ELF-1 (cell line): ENCODE measurements at places on chromosomes 16 and 17.

- peak; percentile 67 for DNase-seq
Observed at GRCh38 chr16:89827383-89828198, 684 bp upstream of the SPIRE2 start.

GRCh38 chr16:80616362-80616761 lies 75.6 kb downstream of the DYNLRB2 start:
- DNase-seq = no peak

DNA sequence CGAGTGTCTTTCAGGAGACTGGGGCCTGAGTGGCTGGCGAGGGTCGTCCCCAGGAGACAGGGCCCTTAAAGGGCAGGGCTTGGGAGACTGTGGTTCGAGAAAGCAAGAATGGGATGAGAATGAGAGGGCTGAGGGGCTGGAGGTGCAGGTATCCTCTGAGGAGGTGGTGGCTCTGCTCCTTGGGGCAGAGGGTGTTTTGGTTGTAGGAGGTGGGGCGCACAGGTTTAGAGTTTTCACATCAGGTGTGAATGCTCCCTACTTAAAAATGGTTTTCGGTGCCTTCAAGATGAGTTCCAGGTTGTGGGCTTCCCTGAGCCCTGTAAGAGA lies 430 bp downstream of the BCAS3 start:
- DNase-seq = no peak

- no peak for DNase-seq
Observed at GRCh38 chr16:11743308-11744074, 834 bp upstream of the TXNDC11 start.
